ENCODE measurements at places on chromosomes 3 and 15.

GRCh38 chr3:177596248-177596815 is 399.1 kb upstream of the TBL1XR1 start:
- no peak for DNase-seq

- no peak for DNase-seq
These were observed 540.8 kb downstream of the FOXP1 start for GRCh38 chr3:71042759-71043158.

GRCh38 chr3:190120269-190121060 is at the start of gene P3H2:
P3H2 (minus strand) TSS chr3:190120897; CDS start chr3:190120731, 166 bp downstream.
- DNase-seq, result peak; percentile 74

DNA sequence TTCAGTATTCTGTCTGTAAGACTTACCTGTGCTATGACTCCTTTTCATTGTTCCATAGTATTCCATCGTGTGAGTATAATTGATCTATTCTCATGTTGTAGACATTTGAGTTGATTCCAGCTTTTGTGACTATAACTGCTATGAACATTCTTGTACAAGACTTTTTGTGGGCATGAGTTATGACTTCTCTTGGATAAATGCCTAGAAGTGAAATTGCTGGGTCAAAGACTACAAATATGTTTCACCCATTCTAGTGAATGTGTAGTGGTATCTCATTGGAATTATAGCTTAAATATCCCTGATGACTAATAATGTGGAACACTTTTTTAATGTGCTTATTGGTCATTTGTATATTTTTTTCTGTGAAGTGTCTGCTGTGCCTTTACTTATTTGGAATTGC is 27.6 kb upstream of the NPHP3 start:
- no peak for DNase-seq

GRCh38 chr3:179967622-179968021 is 69.1 kb downstream of the PEX5L start:
- no peak for DNase-seq

- DNase-seq, result no peak
These were observed 3.3 kb downstream of the RHOV start for GRCh38 chr15:40870716-40871115.

DNA sequence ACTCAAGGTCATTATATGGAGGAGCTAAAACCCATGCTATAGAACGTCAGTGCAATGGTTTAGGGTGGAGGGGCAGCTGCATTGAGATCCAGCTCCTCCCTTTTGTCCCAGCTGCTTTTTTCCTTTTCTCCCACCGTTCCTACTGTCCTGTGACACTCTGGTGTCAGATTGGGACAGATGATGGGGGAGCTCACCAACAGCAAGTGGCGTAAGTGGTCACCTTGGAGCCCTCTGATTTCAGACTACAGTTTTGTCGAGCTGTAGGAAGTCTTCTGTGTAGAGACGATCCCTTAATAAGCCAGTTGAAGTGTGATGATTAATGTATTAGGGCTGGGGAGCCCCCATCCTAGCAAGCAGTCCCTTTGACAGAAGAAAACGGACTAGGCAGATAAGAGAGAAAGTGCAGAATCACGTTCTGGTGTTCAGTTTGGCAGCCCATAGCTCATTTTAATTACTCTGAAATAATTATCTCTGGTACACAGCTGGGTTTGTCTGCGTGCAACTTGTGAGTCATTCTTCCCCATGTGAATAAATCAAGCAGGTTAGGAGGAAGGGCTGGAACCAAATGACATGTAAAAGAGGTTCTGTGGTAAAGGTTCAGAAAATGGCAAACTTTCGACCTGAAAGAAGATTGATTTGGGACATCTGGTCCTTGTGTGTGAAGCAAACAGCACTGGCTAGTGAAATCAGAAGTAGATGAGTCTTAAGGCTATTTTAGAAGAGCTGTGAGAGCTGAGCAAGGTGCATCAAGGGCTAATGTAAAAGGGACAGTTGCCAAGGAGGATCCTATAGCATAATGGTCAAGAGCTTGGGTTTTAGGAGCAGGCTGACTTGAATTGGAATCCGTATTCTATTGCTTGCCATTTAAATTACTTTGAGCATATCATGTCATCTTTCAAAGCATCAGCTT is 241.4 kb downstream of the EDEM1 start:
- no peak for DNase-seq

- peak; percentile 5 for DNase-seq
These were observed 36.2 kb upstream of the COL6A6 start for GRCh38 chr3:130480736-130481135.

GRCh38 chr3:190883973-190884832 is 21.7 kb upstream of the GMNC start:
- DNase-seq, result peak; percentile 15

DNA sequence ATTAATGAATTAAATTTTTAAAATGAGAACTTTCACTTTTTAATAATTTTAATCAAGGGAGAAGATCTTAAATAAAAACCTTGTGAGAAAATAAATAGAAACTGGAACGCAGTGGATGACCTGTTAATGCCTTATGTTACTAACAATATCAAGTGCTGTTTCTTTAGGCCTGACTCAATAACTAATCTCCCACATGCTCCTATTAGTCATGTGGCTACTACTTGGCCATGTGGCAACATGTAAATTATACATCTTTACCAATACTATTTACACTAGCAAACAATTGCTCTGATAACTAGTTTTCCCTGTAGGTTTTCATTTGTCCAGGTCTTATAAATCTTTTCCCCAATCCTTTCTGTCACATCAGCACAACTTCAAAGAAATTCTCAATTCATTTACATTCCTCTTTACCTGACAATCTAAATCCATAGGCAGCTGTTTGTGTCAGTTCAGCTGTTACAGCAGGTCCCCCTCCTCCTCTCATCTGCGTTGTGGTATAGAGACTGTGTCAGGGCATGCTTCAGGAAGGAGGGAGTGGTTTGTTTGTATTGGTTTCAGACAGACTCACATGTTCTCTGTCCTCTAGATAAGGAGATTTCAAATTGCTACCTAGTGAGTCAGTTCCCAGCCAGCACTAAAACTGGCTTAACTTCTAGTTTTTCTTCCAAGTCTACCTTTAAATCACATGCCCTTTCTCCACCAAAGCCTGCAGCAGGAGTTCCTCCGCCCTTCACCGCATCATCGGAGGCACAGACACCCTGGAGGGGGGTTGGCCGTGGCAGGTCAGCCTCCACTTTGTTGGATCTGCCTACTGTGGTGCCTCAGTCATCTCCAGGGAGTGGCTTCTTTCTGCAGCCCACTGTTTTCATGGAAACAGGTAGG is 11.3 kb upstream of the C3orf52 start:
- DNase-seq, result peak; percentile 92

- DNase-seq, result no peak
These were observed 56.1 kb downstream of the PLXNA1 start for GRCh38 chr3:127038923-127039581.

GRCh38 chr15:66905954-66906353 is 159.4 kb upstream of the SMAD3 start:
- no peak for DNase-seq

- DNase-seq, result no peak
These were observed 20.1 kb downstream of the GXYLT2 start for GRCh38 chr3:72907731-72908620.

- DNase-seq, result no peak
These were observed 1.0 kb downstream of the XYLB start for GRCh38 chr3:38347421-38348200.

DNA sequence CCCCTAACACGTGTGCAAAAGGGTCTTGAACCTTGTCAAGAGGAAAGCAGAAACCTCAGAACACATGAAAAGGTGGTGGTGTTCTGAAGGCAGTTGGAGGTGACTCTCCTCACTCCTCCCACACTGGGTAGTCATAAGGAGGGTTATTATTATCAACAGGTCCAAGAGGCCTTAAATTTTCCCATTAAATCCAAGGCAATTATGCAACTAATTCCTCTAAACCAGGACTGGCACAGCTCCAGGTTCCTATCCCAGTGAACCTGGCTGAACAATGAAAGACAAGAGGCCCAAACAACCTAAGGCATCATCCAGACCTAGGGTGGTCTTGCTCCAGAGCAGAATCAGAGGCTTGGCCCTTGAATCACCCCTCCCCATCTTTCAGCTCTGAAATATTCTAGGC is 15.0 kb downstream of the MYLK start:
- DNase-seq, result no peak

DNA sequence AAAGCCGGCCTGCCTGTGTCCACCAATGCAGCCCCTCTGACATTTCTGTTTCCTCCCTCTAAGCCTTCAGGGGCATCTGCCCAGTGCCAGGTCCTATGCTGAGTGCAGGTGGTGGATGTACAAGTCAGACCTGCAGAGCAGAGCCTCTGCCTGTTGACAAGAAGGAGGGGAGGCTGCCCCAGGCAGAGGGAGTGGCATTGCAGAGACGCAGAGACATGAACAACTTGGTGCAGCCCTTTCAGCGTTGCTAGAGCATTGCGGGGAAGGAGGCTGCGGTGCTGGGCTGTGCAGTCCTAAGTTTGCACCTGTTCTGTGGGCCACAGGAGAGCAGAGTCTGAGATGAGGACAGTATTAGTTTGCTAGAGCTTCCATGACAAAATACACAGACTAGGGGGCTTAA is 65.2 kb downstream of the LSM3 start:
- no peak for DNase-seq

- no peak for DNase-seq
These were observed 32.1 kb downstream of the SLC22A14 start for GRCh38 chr3:38314112-38314763.

All from HS-27A (cell line).